ENCODE measurements at places on chromosomes 7 and 10. TPM values are rescaled to one million over a fixed set of nuclear protein-coding genes. Genes with fewer than 3 reads are reported as not detected.
A peak's percentile ranks its signal among the peaks of the same experiment; 100 is the strongest.

DNA sequence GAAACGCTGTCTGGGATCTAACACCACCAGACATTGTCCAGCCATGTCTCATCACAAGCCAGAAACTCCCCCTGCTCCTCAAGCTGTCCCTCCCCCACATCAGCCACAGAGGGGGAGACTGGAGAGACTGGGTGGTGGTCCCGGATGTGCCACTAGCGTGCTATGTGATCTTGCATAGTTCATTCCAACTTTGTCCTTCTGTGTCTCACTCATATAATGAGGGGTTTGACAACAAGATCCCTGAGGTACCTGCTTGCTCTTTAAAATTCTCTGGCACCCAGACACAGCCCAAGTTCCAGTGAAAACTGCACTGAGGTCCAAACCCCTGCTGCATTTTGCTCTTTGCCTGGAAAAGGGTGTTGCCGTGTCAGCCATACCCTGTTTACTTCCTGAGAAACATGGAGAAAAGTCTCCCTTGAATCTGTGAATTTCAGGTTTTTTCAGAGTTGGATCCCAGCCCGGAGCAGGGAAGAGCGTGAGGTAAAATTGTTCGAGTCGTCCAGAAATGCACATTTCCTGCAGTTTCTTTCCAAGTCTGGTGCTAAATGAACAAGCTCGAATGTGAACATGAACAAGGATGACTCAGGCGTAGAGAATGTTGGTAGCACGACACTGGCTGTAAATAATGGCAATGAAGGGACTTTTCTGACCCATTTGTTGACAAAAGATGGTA is 156.6 kb downstream of the CCDC3 start:
- no peak overlapping the region for H3K27ac ChIP-seq
- peaks cover 4% of the 10 kb centered on the region for H3K27me3 ChIP-seq
- no peak overlapping the region for H3K4me3 ChIP-seq
- peaks cover 3% of the 10 kb centered on the region for H3K4me1 ChIP-seq
- no peak for DNase-seq
- no peaks in the 10 kb centered on the region for H3K36me3 ChIP-seq

- H3K36me3 ChIP-seq, result no peaks in the 10 kb centered on the region
- H3K4me1 ChIP-seq, result peaks cover 1% of the 10 kb centered on the region
- no peak overlapping the region for H3K27ac ChIP-seq
- DNase-seq, result no peak
Observed at GRCh38 chr10:120688928-120689327, 162.2 kb upstream of the WDR11 start.

GRCh38 chr7:82210416-82211184 is 233.0 kb downstream of the CACNA2D1 start:
- no peaks in the 10 kb centered on the region for H3K27me3 ChIP-seq
- no peaks in the 10 kb centered on the region for H3K4me1 ChIP-seq
- H3K27ac ChIP-seq, result no peak overlapping the region
- no peaks in the 10 kb centered on the region for H3K36me3 ChIP-seq
- DNase-seq, result no peak

DNA sequence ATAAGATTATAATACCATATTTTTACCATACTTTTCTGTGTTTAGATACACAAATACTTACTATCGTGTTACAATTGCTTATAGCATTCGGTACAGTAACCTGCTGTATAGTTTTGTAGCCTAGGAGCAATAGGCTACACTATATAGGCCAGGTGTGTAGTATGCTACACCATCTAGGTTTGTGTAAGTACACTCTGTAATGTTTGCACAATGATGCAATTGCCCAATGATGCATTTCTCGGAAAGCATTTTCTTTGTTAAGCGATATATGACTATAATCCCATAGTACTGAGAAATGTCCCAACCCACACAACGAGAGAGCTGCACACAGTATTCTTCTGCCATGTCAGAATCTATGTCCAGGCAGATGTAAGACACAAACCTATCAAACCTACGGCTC is 160.0 kb downstream of the NEBL start:
- no peak overlapping the region for H3K4me3 ChIP-seq
- no peaks in the 10 kb centered on the region for H3K36me3 ChIP-seq
- H3K4me1 ChIP-seq, result no peaks in the 10 kb centered on the region
- H3K27me3 ChIP-seq, result no peaks in the 10 kb centered on the region

The MALRD1 gene
- total RNA-seq, result not detected

The PGAM2 gene
- 0.68 TPM for total RNA-seq

The APBB1IP gene
- total RNA-seq, result 75.9 TPM

The STRIP2 gene
- 6.6 TPM for total RNA-seq

The AMZ1 gene
- total RNA-seq, result not detected

The DLG5 gene
- 3.2 TPM for total RNA-seq

GRCh38 chr10:35453855-35454532 is 117.7 kb downstream of the CCNY start:
- peaks cover 61% of the 10 kb centered on the region for H3K4me1 ChIP-seq
- DNase-seq, result no peak
- H3K27me3 ChIP-seq, result no peaks in the 10 kb centered on the region

The AS3MT gene
- total RNA-seq, result 0.52 TPM

DNA sequence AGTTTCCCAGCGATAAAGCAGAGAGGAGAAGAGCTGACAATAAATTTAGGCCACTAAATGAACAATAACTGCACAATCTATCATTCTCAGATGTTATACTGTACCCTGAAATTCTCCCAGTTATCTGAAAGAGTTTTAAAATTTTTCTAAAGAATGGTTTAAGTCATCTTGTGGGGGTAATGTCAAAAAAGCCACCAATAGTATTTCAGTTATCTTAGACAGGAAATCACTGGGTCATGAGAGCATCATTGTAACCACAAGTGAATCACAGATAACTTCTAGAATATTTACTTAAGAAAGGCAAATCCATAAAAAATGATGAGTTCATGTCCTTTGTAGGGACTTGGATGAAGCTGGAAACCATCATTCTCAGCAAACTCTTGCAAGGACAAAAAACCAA is 147.1 kb downstream of the DNAJB9 start:
- no peak overlapping the region for H3K27ac ChIP-seq
- no peaks in the 10 kb centered on the region for H3K27me3 ChIP-seq
- H3K4me3 ChIP-seq, result no peak overlapping the region
- H3K4me1 ChIP-seq, result no peaks in the 10 kb centered on the region
- no peak for DNase-seq

GRCh38 chr10:29256586-29256985 is 32.3 kb upstream of the LYZL1 start:
- no peaks in the 10 kb centered on the region for H3K36me3 ChIP-seq
- no peak overlapping the region for H3K4me3 ChIP-seq
- peaks cover 8% of the 10 kb centered on the region for H3K27me3 ChIP-seq

- no peak overlapping the region for H3K27ac ChIP-seq
- H3K27me3 ChIP-seq, result peaks cover 15% of the 10 kb centered on the region
- H3K4me1 ChIP-seq, result no peaks in the 10 kb centered on the region
- no peak overlapping the region for H3K4me3 ChIP-seq
- DNase-seq, result no peak
Observed at GRCh38 chr7:123643495-123644441, 11.9 kb upstream of the LMOD2 start.

The LIPF gene
- not detected for total RNA-seq

The NKX6-2 gene
- not detected for total RNA-seq

DNA sequence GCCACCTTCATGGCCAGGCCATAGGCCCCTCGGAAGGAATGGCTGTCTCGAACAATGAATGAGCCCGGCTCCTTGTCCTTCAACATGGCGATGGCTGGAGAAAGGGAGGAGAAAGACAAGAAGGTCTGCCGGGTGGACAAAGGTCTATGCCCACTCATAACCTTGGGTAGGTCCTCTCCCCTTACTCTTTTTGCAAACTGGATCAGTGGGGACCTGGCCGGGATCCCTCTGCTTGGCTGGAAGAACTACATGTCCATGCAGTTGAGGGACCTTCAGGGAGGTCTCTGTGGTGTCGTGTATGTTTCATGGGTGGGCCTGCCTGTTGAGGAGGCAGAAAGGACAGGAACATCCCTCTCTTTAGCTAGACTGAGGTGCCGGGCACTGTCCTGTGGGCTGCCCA is 284.8 kb downstream of the TNS3 start:
- no peak for DNase-seq
- H3K4me3 ChIP-seq, result no peak overlapping the region
- H3K27ac ChIP-seq, result no peak overlapping the region
- no peaks in the 10 kb centered on the region for H3K36me3 ChIP-seq
- H3K4me1 ChIP-seq, result no peaks in the 10 kb centered on the region

GRCh38 chr10:49760789-49761188 is 1.3 kb downstream of the OGDHL start:
- no peak overlapping the region for H3K27ac ChIP-seq
- peaks cover 13% of the 10 kb centered on the region for H3K27me3 ChIP-seq
- no peaks in the 10 kb centered on the region for H3K4me1 ChIP-seq
- H3K4me3 ChIP-seq, result no peak overlapping the region

GRCh38 chr10:74957285-74957961 is 131.0 kb downstream of the KAT6B start:
- no peaks in the 10 kb centered on the region for H3K4me1 ChIP-seq
- H3K4me3 ChIP-seq, result no peak overlapping the region
- H3K36me3 ChIP-seq, result peaks cover 3% of the 10 kb centered on the region
- DNase-seq, result no peak

DNA sequence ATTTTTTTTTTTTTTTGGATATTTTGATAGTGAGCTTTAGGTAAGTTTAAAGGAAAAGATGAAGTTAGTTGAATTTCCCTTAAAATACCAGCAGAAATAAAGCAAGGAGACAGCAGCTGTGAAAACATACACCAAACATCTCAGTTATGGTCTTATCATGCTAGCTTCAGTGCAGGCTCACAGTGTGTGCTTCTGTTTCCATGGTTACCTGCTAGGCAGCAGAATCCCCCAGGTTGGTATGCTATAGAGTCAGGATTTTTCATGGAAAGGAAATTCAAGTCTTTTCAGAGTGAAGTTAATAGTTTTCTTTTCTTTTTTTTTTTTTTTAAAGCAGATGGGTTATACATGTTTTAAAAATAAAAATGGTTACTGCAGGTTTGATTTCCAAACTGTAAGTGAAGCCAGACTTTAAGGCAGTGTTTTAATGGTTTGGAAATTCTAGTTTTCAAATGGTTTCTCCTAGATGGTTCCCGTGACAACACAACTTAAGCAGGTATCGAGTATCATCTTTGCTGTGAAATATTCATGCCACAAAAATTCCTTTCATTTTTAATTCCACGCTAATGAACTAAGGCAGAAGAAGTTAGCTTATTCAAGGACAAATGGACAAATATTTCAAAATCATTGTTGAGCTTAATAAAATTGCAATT is 230.9 kb downstream of the BICC1 start:
- no peak for DNase-seq
- peaks cover 2% of the 10 kb centered on the region for H3K27me3 ChIP-seq
- H3K27ac ChIP-seq, result no peak overlapping the region
- no peaks in the 10 kb centered on the region for H3K36me3 ChIP-seq
- H3K4me3 ChIP-seq, result no peak overlapping the region

The PNLIP gene
- not detected for total RNA-seq

GRCh38 chr7:33814936-33815335 is 90.4 kb upstream of the BMPER start:
- H3K36me3 ChIP-seq, result no peaks in the 10 kb centered on the region
- no peak overlapping the region for H3K4me3 ChIP-seq

The EMX2 gene
- not detected for total RNA-seq

The HMX3 gene
- total RNA-seq, result not detected

GRCh38 chr7:54409917-54410316 is 132.3 kb upstream of the VSTM2A start:
- H3K4me1 ChIP-seq, result no peaks in the 10 kb centered on the region
- H3K27ac ChIP-seq, result no peak overlapping the region
- DNase-seq, result no peak
- H3K27me3 ChIP-seq, result no peaks in the 10 kb centered on the region
- H3K4me3 ChIP-seq, result no peak overlapping the region

DNA sequence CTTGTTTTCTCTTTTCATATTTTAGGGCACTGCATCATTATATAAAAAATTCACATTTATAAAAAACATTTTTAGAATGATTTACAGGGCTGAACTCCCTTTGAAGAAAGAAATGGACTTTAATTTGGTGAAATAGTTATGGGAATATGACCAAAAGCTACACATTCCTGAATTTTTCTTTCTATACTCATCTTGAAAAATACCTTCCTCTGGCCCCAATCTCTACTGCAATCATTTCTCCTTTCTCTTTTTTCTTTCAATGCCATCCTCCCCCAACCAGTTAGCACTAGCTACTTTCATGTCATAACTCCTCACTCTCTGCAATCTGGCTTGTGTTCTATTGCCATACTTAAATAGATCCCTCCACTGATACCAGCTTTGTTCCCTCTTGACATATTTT is 6.2 kb downstream of the WNT8B start:
- DNase-seq, result no peak
- no peak overlapping the region for H3K4me3 ChIP-seq

DNA sequence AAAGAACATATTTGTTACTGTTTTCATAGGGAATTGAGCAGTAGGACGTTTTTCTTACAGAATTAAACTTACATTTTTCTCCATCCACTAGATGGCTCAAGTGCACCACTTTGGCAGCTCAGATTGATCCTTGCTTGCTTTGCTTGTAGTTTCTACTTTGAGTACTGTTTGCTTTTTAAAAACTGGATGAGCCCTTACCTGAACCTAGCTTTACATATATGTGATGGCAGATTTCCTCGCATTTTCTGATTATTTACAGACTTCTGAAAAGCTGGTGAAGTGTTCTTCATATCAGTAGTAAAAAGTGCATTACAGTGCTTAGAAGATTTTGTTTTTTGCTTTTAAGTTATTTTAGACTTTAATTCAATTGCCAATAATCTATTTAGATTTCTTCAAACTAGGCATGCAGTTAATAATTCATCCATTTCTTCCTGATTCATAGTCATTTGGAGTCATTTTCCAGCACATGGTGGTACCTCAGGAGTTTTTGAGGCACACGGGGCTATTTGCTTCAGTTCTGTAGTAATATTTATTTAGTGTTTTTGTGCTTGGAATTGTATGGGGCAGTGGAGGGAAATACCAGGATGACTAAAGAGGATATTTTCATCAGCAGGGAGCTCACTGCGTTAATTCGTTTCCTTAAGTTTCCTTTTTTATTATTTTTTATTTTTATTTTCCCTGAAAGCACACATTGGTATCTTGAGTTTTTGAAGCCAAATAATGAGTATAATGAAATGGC is 57.3 kb downstream of the MAPK8 start:
- no peaks in the 10 kb centered on the region for H3K36me3 ChIP-seq
- peaks cover 3% of the 10 kb centered on the region for H3K4me1 ChIP-seq
- peak; percentile 59 for DNase-seq
- no peaks in the 10 kb centered on the region for H3K27me3 ChIP-seq

Data from activated CD8-positive, alpha-beta T cell treated with anti-CD3 and anti-CD28 coated beads, Interleukin-2, amount 10 ng/mL, durations not matched to agents 7 days and 5 days (primary cell).